ENCODE measurements at places on chromosomes 7 and 10. TPM values are rescaled to one million over a fixed set of nuclear protein-coding genes. Genes with fewer than 3 reads are reported as not detected.

- no peaks in the 10 kb centered on the region for H3K27me3 ChIP-seq
- H3K27ac ChIP-seq, result no peak overlapping the region
- DNase-seq, result peak; percentile 66
These were observed 151.3 kb downstream of the CAMK1D start for GRCh38 chr10:12500381-12501303.

The HTR5A gene
- total RNA-seq, result not detected

DNA sequence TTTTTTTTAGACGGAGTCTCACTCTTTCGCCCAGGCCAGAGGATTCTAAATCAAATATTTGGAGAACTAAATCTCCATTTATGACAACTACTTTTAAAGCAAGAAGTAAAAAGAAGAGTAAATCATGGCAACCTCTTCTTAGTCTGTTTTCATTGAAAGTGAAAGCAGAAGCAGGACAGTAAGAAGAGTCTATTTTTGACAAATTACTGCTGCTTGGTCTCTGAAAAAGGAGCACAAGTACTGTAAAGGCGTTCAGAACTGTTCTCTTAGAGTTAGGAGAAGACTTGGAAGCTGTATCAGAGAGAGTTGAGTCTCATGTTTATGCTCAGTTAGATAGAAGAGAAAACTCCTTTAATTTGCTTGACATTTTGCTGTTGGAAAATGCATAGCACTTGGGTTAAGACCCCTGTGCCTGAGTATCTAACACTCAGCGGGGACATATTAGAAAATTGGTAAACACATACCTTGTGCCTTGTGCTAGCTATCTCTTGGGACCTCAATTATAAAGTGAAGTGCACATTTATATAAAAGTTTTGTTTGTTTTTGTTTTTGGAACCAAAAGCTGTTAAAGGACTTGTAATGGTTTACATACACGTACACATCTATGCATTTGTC is 433.0 kb downstream of the ANKRD7 start:
- no peaks in the 10 kb centered on the region for H3K27me3 ChIP-seq
- no peaks in the 10 kb centered on the region for H3K36me3 ChIP-seq
- H3K27ac ChIP-seq, result no peak overlapping the region
- H3K4me1 ChIP-seq, result no peaks in the 10 kb centered on the region

The AOC1 gene
- not detected for total RNA-seq

The SPDYE11 gene
- not detected for total RNA-seq

DNA sequence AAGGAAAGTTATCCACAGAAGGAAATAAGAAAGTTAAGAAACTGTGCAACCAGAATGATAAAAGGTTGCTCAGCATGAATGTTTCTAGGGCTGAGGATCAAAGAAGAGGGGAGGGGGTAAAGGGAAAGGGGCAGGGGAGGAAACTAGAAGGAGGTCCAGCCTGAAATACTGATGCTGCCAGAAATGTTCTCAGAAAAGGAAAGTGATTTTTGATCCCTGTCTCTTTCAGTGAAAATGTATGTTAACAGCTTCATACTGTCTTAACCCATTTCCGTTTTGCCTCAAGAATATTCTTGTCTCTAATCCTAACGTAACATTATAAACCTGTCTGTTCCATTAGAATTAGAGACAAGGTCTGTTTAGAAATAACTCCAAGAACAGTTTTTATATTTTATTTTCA is 49.6 kb downstream of the NEBL start:
- no peaks in the 10 kb centered on the region for H3K27me3 ChIP-seq
- H3K36me3 ChIP-seq, result no peaks in the 10 kb centered on the region
- H3K4me3 ChIP-seq, result no peak overlapping the region
- H3K4me1 ChIP-seq, result no peaks in the 10 kb centered on the region

- peak overlapping the region; percentile 69 for H3K4me3 ChIP-seq
- H3K4me1 ChIP-seq, result peaks cover 39% of the 10 kb centered on the region
- no peaks in the 10 kb centered on the region for H3K27me3 ChIP-seq
- peak; percentile 44 for DNase-seq
- peak overlapping the region; percentile 84 for H3K27ac ChIP-seq
These were observed 1.2 kb downstream of the PPP1R9A start for GRCh38 chr7:94908323-94909178.
